ENCODE measurements at places on chromosomes 5 and 9.

DNA sequence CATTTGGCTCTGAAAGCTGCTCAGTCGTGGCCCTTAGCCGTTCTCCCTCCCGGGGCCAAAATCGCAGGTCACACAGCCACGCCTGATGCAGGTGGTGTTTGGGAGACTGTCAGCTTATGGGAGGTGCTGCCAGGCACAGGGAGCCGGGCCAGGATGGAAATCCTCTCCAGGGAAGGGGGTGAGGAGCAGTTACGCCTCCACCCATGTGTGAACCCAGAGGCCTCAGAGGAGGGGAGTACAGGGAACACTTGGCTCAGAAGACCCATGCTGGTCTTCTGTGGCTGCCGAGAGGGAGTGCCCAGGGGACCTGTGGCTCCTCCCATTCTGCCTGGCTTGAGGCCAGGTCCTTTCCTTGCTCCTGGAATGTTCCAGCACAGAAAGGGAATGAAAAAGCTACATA lies 3.6 kb upstream of the OLFM1 start:
- no peak for DNase-seq

DNA sequence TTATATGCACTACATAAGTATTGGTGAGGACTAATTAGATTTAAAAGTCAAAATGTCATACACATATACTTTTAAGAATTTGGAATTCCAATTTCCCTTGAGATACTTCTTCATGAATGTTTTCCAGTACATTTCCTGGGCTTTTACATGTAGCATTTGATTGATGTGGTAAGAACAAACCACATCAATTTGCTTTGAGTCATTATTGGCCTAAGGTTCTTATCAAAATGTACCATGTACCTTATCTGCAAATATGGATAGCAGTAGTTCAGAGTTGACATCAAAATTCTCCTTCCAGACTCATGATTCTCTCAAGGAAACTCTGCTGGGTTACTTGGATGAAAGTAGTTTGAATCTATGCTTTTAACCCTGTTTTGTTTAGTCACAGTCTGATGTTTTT lies 2.5 kb downstream of the CAST start:
- no peak for DNase-seq

DNA sequence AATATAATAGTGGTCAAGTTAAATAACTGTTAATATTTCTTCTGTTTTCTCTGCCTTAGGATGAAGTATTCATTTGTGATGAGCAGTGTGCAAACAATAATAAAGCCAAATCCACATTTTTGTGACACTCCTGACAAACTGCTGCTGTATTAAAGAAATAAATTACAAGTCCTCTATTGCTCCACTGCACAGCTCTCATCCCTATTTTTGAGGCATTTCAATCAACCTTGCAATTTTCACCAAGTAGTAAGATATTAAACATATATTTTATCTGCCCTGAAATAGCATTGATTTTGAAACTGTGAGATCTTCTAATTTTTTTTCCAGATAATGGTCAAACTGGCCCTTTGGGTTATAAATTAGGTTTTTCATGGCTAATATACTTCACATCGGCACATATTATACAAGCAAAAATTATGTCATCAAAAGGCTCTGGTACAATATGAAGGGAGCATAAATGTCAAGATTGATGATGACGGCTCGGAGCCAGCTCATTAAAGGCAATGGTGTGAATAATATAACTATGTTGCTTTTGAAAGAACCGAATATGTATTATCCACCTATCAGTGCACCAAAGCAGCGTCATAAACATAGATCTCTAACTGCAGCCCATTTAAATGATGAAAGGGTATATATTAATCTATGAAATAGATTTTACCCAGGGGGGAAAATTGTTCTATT lies 764.9 kb downstream of the DNAH5 start:
- no peak for DNase-seq

DNA sequence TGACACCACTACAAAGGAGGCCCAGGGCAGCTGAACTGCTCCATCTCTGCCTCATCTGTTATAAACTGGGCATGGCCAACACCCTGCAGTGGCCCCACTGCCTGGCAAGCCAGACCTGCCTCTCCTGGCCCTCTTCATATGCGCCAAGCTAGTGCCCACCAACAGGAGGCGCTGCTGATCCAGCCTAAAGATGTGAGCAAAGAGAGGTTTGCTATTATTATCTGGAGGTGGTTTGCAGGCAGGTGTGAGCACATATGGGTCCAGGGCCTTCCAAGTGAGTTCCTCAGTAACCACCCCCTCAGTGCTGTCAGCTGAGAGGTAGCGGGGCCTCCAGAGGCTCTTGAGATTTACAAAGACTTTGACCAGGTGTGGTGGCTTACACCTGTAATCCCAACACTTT lies 232.2 kb downstream of the SYK start:
- DNase-seq = no peak

DNA sequence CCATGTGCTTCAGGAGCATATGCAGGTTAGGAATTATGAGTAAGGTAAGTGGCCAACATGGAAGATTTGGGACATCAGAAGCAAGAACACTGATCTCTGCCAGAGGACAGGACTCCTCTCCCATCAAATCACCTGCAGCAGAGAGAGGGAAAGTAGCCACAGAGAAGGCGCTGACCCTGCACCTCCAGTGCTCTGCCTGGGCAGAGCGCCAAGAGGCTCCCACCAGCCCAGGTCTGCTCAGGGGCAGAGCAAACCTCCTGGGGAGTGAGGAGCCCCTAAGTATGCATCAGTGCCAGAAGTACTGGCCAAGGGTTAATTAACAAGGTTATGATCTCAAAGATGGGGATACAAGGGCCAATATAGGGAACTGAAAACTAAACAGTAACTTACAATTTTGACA lies 545.3 kb upstream of the TRPC7 start:
- no peak for DNase-seq

DNA sequence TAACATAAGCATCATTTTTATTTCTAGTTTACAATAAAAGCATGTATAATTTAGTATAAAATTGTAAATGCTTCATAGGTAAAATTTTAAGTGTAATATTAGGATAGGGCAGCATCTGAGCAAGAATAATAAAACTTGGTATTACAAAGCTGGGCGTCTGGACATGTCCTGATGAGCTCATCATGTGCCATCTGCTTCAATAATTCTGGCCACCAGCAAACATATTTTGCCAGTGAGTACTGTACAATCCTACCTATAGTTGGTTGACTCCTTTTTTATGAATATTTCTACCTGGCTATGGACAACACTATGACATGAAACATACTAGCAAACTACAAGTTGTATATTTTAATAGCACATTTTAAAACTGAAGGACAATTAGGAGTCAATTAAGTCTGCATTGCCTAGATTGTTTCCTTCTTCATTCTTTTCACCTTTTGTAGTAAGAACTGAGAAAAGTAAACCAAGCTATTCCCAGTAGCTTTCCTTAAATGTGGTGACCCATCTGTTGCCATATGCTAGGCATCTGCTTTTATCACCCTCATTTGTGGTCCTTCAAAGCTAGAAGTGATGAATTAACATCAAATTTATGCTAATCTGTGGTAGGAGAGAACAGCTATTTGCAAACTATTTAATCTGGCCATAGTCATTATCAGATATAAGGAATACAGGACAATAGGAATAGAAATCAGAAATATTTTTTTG lies 23.4 kb downstream of the LURAP1L start:
- no peak for DNase-seq

GRCh38 chr9:112535811-112536210 lies 49.2 kb downstream of the KIAA1958 start:
- DNase-seq = no peak

DNA sequence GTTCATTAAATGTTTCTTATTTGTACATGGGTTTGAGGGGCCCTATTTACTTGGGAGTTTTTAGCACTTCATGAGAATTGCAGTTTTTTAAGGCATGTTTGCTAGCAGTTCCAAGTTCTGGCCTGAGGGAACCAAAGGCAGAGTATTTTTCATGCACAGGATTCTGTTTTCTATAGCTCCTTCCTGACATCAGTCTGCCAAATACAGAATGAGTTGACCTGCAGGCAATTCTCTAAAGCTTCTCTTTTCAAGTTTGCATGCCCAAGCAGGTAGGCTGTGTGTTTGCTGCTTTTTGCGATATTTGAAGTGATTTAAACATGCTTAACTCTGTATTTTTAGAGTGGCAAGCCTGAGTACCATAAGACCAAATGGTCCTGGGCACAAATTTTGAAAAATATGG lies 75.8 kb downstream of the AOPEP start:
- no peak for DNase-seq

DNA sequence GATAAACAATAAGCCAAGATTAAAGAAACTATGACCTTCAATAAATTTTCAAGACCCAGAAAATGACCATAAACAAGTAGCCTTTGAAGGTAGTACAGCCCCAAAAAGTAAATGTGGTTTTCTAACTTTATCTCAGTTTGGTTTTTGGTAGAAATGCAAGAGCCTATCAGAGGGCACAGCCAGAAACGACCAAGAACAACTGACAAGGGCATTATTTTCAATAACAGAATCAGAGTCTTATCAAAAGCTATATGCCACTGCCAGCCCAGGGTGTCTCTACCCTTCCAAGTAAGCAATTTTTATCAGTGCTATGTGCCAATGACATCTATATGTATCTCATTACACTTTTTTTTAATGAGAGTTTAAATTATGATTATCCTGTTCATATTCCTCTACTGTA lies 11.8 kb upstream of the SPINK6 start:
- no peak for DNase-seq

- no peak for DNase-seq
Measured at GRCh38 chr5:56003179-56003578, 8.4 kb upstream of the IL6ST start.

DNA sequence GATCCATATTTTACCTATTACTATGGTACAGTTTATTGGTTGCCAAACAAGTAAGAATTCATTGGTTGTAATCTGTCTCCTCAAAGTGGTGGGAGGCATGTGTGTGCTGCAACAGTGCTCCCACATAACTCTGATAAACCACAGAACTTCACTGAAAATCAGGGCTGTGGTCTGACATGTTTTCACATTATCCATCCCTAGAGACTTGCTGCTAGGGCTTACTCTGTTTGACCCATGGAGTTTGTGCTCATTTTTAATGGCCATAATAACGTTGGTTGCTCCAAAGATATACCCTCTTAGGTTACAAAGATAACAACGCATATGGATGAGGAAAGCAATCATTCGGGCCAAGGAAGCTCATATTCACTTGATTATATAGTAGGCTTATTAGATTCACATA lies 37.0 kb downstream of the HACD4 start:
- no peak for DNase-seq

- no peak for DNase-seq
Measured at GRCh38 chr5:150263375-150263775, 26.2 kb downstream of the CAMK2A start.

DNA sequence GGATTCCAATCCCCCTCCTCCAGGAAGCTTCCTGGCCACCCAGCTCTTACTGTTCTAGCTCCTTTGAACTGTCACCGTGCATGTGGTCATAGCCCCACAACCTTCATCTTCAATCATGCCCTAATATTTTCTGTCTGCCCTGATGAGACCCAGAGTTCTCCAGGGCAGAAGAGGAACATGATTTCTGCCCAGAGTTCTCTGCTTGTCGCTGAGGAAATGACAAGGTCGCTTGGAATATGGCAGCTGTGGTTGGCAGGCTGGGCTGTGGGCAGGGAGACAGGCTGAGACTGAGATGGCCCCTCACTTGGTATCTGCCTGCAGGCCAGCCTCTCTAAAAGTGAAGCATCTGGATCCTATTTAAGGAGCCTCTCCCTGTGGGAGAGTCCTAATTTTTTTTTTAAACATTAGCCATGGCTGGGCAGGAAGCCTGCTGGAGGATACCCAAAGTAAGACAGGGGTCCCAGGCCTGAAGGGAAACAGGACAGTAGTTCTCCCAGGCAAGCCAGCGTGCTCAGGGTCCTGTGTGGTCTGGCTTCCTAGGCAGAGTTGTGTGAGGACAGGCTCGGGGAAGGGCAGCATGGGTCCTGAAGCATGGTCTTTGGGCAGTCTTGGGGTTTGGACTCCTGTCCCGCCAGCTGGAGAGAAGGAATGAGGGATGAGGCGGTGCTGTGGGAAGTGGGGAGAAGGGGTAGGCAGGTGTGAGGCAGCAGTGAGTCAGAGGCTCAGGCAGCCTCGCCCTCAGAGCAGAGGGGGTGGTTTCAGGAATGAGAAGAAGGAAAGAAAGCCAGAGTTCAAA lies 242.1 kb downstream of the FSTL4 start:
- DNase-seq = no peak

DNA sequence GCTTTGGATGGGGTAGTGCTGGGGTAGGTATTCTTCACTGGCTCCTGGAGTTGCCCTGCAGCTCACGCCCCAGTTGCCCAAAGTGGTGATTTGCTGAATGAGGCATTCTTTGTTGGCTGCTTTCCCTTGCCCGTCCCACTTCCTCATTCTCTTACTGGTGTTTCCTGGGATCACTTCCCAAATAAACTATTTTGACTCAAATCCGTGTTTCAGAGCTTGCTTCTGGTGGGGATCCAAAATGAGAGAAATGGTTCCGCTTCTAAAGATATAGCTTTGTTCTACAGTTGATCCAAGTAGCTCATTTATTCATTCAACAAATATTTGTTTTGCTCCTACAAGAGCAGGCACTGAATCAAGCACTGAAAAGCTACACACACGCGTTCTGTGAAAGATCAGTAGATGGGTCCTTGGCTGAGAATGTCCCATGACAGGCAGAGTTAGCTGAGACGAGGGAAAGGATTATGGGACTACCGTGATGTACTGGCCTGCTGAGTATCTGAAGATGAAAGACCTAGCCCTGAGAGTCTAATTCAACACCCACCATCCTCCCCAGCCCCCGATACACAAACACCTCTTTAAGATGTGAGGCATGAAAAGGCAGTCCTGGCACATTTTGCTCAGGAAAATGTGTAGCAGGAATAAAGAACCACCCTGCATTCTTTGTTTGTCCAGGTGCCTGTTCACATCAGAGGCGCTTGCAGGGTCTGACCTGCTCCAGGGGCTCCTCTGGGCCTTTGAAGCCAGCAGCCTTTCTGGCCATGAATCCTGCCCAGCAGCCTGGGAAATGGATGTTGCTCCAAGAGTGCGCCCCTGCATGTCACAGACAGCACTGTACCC lies 143.1 kb upstream of the RANBP3L start:
- DNase-seq = no peak

DNA sequence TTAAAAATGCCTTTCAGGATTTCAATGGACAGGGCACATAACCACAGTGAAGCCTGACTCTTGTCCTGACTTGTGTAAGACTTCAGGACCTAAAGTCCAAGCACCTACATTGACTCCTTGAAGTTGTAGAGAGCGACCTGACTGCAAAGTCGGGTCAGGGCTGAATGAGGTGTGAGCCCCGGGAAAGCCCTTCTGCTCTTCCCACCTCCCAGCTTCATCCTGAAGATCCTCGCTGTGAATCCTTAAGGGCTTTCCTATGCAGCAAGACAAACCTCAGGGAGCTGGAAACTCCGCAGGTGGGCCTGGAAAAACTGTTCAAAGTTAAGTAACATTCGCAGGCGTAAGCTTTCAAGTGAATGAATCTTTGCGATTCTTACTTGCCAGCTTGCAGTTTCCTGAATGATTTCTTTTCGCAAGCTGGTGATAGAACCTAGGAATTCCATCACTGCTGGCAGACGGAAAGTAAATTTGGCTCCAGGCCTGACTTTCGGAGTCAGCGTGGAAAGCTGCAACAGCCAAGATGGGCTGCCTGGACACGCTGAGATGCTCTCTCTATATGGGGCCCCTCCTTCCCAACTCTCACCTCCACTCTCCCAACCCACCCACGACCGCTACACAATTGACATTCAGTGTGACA lies 10.9 kb downstream of the SEMA5A start:
- no peak for DNase-seq

GRCh38 chr9:108045851-108046250 lies 556.3 kb upstream of the KLF4 start:
- DNase-seq = no peak
